ENCODE measurements at places on chromosomes 11 and 22.

- DNase-seq: no peak
These were observed 11.1 kb upstream of the VPS37C start for GRCh38 chr11:61172356-61172755.

GRCh38 chr22:44336962-44337677, 24.4 kb upstream of the SHISAL1 start:
- no peak for DNase-seq

GRCh38 chr11:102810950-102811660, 13.1 kb upstream of the MMP1 start:
- DNase-seq: no peak

GRCh38 chr11:113874581-113875233, 665 bp downstream of the USP28 start:
- DNase-seq: no peak

DNA sequence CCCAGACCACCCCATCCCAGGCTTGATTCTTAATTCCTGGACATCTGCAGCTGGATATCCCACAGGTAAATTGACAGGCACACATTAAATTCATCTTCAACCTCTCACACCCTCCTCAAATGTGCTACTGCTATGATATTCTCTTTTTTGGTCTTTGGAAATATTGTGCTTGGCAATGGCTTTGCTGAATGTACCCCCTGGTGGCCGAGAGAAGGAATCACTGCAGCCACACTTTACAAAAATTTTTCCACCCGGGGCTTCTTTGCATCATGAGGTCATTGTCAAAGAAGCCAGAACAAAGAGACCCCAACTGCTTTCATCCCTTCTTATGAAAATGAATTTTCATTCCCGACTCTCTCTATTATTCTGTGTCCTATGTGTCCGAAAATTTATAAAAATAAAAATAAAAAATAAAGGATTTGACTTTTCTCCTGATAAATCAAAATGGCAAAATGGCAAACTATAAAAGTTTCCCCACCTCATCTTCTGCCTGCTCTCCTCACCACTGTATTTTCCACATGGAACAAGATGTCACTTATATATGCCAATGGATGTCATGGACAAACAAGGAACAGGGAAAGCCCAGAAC, 15.0 kb upstream of the CYB5R2 start:
- no peak for DNase-seq

DNA sequence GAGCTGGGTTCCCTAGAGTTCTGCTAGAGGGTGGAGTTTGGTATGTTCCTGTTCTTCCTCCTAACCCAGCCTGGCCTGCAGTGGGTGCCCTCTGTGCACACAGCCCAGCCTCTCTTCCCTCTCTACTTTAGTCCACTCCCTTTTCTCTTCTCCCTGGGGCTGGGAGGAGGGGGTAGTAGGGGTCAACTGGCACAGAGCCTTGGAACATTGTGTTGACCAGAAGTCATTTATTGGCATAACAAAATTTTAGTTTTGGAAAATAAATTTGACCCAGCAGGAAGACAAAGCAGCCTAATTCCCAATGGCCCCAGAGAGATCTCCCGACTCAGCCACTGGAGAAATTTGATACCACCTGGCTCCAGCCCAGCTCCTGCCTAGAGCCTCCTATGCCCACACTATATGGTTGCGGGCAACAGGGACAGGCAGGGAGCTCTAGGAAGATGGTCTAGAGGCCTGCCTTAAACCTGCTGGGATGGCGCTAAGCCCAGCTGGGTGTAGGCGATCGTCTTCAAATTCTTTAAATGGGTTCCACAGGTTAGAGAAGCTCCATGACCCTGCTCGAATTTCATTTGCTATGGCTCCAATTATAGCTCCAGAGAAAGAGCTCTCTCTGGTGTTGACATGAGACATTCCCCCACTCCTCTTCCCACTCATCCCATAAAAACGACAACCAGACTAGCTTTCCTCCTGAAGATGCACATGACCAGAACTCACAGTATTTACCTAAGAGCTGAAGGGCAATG, 9.9 kb downstream of the PCSK7 start:
- peak; percentile 27 for DNase-seq

DNA sequence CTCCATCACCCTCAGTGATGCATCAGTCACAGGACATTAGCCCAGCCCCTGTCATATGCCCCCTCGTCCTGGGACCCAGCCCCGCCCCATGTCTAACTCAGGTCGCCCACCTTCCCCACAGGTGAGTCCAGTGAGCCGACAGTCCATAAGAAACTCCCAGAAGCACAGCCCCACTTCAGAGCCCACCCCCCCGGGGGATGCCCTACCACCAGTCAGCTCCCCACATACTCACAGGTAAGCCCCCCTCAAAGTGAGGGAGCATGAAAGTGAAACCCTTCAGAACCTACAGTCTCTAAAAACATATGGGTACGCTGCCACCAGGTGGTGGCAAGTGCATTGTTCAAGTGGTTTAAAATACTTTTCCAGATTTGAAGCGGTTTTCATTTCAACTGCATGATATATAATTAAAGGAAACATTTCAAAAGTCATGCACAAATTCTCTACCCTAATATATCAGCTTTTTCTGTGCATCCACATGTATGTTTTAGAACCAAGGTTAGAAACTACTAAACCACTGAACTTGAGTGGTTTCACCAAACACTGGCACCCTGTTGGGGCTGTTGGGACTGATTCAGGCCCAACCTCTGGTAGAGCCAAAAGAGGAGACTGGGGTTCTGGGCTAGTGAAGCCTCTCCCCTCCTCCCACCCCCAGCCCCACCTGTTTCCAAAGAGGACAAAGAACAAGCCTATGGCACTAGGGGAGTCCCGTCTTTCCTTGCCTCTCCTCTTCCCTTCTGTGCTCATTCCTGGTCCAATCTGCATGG, 17.3 kb downstream of the EPS8L2 start:
- DNase-seq: no peak

DNA sequence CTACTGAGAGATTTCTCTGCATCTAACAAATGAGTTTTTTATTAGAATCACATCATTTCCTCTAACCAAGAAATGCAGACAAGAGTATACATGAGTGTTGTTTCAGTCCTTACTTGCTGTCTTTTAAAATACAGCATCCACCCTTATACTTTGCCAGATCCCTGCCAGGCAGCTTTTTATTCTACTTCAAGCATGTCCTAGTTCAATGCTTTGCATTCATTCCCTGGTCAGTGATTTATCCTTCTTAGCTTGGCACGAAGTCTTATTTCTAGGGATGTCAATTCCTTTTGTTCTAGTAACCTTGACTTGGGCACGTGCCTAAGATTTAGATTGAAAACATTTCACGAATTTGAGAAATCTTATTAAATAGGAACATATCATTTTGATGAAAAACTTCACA, 307.2 kb upstream of the MPPED2 start:
- DNase-seq: no peak

- no peak for DNase-seq
These were observed 10.4 kb downstream of the ADORA2A start for GRCh38 chr22:24437741-24438328.

GRCh38 chr11:20021771-20022362, 138.4 kb downstream of the DBX1 start:
- DNase-seq: no peak

DNA sequence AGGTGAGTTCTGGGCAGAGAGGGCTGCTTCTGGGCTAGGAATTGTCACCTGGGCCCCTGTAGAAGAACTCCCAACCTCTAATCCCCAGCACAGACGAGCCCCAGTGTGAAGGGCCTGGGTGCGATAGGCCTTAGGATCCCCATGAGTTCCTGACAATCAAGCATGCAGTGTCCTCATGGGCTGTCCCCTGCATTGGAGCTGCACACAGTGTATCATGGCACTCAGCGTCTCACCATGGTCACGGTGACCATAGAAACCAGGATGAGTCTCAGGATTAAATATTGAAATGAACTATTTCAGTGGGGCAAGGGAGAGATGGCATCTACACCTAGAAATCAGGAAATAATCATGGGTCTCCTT, 292 bp downstream of the SCGB2A1 start:
- no peak for DNase-seq

DNA sequence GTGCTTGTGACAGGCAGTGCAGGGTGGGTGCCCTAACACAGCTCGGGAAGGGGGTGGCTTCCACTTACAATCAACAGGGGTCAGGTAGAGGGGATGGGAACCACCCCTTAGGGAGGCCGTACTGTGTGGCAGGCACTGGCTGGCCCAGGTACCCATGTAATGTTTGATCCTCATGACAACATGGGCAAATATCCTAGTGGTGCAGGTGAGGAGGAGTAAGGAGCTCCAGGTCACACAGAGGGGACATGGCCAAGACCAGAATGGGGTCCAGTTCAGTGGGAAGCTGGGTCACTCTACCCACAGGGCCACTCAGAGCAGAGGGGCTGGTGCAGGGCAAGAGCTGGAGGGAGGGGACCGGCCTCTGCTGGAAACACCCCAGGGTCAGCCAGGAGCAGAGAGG, 3.1 kb downstream of the APOL4 start:
- no peak for DNase-seq

GRCh38 chr22:37781434-37782059, 26.2 kb upstream of the GCAT start:
- DNase-seq: no peak

All from RWPE2 (cell line).